ENCODE measurements at places on chromosomes 2 and 18. TPM values are rescaled to one million over a fixed set of nuclear protein-coding genes. Genes with fewer than 3 reads are reported as not detected.

The PTPRN gene
- total RNA-seq, result not detected

The DSC3 gene
- total RNA-seq, result not detected

The IRS1 gene
- 3.9 TPM for total RNA-seq

The OBSL1 gene
- 0.69 TPM for total RNA-seq

The SNRNP200 gene
- 206 TPM for total RNA-seq

The TBC1D8 gene
- 0.55 TPM for total RNA-seq

The ALK gene
- not detected for total RNA-seq

The KIAA1328 gene
- 6.8 TPM for total RNA-seq

The TEX44 gene
- total RNA-seq, result not detected

The TMEM17 gene
- 0.84 TPM for total RNA-seq

The DES gene
- total RNA-seq, result not detected

The ANTXR1 gene
- 0.27 TPM for total RNA-seq

The DSG1 gene
- not detected for total RNA-seq

The HRH4 gene
- total RNA-seq, result not detected

The L3MBTL4 gene
- total RNA-seq, result 0.07 TPM

The ARHGAP28 gene
- total RNA-seq, result not detected

The AQP12B gene
- total RNA-seq, result not detected

The KCNE4 gene
- not detected for total RNA-seq

The SFT2D3 gene
- total RNA-seq, result 4.6 TPM

The HES6 gene
- 4.7 TPM for total RNA-seq

The YWHAQ gene
- total RNA-seq, result 560 TPM

The ERBB4 gene
- total RNA-seq, result not detected

The CDK15 gene
- not detected for total RNA-seq

The HOXD8 gene
- not detected for total RNA-seq

The C1QL2 gene
- total RNA-seq, result not detected

The PLCL1 gene
- total RNA-seq, result 0.71 TPM

The MRPL44 gene
- total RNA-seq, result 42.6 TPM

The RIT2 gene
- total RNA-seq, result not detected

The SCG2 gene
- total RNA-seq, result not detected

The KYNU gene
- total RNA-seq, result 0.20 TPM

The CD28 gene
- total RNA-seq, result 66.4 TPM

The SERPINB7 gene
- not detected for total RNA-seq

The SERPINB8 gene
- total RNA-seq, result 16.8 TPM

The CLEC4F gene
- total RNA-seq, result not detected

The BUB1 gene
- total RNA-seq, result 49.5 TPM

The TPO gene
- total RNA-seq, result not detected

The CIDEA gene
- not detected for total RNA-seq

All from CD8-positive, alpha-beta memory T cell (primary cell).